Stimulated activated CD8-positive, alpha-beta memory T cell treated with anti-CD3 and anti-CD28 coated beads, Interleukin-2, amount 100 ng/mL, for 48 hours (primary cell): ENCODE measurements at places on chromosomes 3 and 15.
A peak's percentile ranks its signal among the peaks of the same experiment; 100 is the strongest.

DNA sequence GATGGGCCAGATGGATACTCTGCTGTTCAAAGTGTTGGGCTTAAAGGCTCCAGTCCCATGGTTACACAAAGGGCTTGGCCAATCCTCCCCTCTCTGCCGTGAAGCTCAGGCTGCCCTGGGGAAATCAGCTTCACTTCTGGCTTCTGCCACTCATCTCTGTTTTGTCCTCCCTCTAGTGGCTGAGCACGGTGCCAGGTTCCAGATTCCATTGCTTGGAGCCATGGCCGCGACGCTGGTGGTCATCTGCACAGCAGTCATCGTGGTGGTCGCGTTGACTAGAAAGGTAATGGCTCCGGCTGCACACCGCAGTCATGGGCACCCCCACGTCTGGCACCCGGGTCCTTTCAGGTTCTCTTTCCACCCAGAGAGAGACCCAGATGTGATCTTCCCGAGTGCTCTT lies 5.6 kb downstream of the TIGIT start:
- no peak for DNase-seq

DNA sequence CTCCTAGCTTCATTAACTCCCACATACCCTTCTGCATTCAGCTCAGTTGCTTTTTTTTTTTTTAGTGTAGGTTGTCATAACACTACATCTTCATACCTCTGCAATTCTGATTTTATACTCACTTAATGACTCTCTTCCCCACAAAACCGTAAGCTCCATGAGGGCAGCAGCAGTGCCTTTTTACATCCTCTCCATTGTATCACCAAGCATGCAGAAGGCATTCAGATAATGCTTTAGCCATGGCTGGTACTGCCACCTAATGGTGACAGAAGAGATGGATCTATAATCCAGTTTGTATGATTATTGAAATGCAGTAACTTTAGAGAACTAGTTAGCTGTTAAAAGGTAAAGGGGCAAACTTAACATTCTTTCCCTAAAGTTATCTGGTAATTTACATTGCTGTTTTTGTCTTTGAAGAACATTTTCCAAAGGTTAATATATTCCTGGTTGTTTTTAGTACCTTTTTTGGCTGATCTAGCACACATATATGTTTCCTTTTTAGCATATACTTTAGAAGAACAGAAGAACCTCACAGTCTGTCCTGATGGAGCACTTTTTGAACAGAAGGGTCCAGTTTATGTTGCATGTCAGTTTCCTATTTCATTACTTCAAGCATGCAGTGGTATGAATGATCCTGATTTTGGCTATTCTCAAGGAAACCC lies 36.8 kb downstream of the ATP1B3 start:
- no peak for DNase-seq

- peak; percentile 56 for DNase-seq
Observed at GRCh38 chr15:84633311-84634227, 20.5 kb downstream of the WDR73 start.

- no peak for DNase-seq
Observed at GRCh38 chr3:177778633-177779032, 581.4 kb upstream of the TBL1XR1 start.

DNA sequence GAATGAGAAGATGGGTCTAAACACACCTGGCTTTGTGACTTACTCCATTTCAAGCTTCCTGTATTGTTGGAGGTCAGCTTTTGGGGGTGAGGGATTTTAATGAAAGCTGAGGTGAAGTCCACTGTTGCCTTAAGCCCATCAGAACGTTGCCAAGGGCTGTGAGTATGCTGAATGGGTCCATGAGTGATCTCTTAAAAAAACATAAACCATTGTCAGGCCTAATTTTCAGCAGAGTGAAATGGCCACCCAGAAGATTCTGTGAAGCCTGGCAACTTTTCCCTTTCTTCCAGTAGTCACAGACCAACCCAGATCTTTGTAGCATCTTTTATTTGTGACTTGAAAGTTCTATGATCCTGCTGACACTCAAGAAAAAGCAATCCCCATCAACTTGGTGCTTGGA lies 87.0 kb downstream of the SMAD3 start:
- no peak for DNase-seq

DNA sequence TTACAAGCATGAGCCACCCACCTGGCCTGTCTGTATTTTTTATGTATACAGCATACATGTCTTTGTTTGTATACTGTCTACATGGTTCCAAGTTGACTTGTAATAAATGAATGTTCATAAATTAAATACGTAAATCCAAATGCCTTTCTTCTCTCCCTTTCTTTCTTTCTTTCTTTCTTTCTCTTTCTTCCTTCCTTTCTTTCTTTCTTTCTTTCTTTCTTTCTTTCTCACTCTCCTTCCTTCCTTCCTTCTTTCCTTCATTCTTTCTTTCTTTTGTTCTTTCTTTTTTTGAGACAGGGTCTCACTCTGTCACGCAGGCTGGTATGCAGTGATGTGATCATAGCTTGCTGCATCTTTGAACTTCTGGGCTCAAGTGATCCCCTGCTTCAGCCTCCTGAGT lies 17.1 kb upstream of the ZNF710 start:
- no peak for DNase-seq

GRCh38 chr3:39960515-39961191 lies 151.2 kb downstream of the MYRIP start:
- DNase-seq = no peak
